ENCODE measurements at places on chromosomes 2 and 18.

- no peak for DNase-seq
Measured at GRCh38 chr2:113795405-113795920, 39.0 kb upstream of the SLC35F5 start.

GRCh38 chr2:51410331-51410730 is 378.4 kb upstream of the NRXN1 start:
- DNase-seq: no peak

- peak; percentile 32 for DNase-seq
Measured at GRCh38 chr2:162123806-162124758, 28.0 kb downstream of the GCG start.

- DNase-seq: peak; percentile 74
Measured at GRCh38 chr2:112483042-112483473, 1.1 kb downstream of the TTL start.

GRCh38 chr2:12712881-12713280 is 3.9 kb upstream of the TRIB2 start:
- DNase-seq: no peak

DNA sequence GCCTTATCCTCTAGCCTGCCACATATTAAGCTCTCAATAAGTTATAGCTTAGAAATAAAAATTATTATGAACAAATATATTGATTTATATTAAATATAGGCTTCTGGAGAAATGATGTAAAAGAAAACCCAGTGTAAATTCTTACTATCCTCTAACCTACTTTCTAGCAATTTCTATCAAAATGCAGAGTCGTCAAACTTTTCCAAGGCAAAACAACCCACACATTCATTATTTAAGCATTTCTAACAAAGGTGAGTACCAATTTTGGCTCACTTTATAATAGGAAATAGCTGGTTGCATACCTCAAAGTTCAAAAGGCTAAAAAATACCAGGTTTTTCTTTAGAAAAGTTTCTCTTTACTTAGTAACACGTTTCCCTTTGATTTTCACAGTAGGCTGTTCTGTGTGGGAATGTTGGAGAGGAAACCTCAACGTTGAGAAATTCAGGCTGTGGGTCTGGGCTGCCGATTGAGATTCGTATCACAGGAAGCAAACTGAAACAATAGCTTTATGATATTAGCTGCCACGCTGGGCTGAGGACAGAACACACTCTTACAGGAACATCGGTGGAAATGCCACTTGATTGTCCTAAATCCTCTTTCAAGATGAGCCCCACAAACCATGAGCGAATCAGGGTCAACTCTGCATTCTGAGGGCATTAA is 53.0 kb downstream of the EPAS1 start:
- DNase-seq: no peak

DNA sequence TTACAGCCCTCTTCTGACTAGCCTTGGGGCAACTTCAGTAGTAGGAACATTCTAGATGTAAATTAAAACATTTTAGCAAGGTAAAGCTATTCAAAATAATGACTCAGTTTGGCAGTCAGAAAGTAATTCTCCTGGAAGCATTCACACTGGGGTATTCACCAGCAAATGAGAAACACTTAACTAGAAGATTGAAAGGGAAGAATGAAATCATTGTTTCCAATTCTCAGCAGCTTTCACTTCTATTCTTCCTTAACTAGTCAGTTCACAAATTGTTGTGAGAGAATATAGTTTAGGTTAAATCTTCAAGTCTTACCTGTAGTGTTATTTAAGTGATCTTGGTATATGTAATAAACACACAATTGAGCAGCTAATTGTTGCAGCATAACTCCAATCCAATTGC is 1135.6 kb upstream of the FAM98A start:
- no peak for DNase-seq

DNA sequence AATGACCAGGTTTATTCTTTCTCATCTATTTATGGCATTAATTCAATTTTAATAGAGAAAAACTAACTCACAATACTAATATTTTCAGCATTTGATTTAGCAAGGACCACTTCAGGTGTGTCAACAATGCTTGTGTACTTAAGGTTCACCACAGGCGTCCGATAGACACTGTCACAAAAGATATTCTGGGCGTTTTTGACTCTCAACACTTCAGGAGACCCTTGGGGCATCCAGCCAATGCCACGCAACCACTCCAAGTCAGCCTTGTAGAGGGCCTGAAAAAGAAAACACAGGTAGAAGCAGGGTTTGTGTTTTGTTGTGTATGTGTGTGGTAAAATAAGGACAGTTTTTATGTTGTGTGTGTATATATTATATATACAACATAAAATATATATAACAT is 158.2 kb downstream of the NEB start:
- no peak for DNase-seq

DNA sequence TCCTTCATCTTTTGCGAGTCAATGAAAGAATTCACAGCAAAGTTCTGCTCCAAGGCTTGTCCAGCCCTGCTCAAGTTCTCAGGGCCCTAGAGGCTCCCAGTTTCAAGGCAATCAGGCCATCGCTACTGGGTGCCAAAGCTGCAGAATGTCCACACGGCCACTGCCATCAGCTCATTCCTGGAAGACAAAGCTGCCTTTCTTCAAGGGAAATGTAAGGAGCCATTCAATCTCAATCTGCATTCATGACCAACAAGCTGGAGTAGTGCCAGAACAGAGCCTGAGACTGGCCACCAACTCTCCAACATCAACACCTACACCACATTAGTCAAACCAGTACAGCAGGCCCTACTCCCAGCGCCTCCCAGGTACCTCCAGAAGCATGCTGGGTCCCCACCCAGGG is 202.2 kb downstream of the TCF4 start:
- DNase-seq: peak; percentile 13

GRCh38 chr2:169254774-169255173 is 107.6 kb downstream of the LRP2 start:
- no peak for DNase-seq

- DNase-seq: no peak
Measured at GRCh38 chr2:112162956-112163355, 24.8 kb downstream of the FBLN7 start.

DNA sequence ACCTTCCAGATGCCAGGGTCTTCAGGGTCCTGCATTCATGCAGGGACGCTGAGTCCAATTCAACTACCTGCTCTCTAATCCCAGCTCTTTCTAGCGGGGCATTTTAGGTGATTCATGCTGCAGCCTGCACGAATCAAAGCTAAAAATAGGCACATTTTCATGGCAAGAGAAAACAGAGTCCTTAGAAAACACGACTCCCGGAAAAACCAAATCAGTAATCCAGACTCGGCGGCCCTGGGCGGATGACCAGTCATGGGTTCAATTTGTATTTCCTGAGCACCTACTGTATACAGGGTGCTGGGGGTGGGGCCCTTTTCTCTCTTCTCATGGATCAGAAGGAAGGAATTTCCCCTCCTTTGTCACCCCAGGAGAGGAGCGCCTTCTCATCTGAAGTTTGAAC is 64.4 kb downstream of the LONRF2 start:
- DNase-seq: peak; percentile 46

DNA sequence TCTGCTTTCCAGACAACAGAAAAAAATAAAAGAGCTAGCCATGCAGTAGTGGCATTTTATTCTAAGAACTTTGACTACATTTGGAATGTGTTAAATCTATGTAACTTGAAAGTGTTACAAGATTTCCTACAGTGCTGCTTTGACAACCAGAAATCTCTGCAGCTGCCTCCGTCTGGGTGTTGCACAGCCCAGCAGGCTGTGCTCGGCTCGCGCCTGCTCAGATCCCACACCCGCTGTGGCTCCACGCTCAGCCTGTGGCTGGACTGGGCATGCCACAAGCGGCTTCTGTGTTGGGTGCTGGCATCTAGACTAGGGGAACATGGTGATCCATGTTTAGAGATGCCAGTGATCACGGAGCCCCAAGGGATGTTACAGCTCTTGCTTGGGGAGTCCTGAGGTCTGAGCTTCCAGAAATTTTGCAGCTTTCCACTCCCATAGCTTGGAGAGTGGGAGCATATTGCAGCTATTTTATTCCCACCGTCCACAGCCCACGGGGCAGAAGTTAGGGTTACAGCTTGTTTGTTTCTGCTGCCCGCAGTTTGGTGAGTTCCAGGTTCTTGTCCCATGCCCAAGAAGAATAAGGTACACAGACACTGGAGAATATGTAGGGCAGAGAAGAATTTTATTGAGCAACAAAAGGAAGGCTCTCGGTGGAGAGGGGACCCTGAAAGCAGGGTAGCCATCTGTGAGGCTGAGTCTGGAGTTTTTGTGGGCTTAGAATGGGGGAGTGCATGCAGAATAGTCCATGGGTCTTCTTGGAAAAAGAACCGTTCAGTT is 44.1 kb downstream of the FAM171B start:
- no peak for DNase-seq

GRCh38 chr2:167783261-167784083 is 463.9 kb downstream of the STK39 start:
- DNase-seq: peak; percentile 60

DNA sequence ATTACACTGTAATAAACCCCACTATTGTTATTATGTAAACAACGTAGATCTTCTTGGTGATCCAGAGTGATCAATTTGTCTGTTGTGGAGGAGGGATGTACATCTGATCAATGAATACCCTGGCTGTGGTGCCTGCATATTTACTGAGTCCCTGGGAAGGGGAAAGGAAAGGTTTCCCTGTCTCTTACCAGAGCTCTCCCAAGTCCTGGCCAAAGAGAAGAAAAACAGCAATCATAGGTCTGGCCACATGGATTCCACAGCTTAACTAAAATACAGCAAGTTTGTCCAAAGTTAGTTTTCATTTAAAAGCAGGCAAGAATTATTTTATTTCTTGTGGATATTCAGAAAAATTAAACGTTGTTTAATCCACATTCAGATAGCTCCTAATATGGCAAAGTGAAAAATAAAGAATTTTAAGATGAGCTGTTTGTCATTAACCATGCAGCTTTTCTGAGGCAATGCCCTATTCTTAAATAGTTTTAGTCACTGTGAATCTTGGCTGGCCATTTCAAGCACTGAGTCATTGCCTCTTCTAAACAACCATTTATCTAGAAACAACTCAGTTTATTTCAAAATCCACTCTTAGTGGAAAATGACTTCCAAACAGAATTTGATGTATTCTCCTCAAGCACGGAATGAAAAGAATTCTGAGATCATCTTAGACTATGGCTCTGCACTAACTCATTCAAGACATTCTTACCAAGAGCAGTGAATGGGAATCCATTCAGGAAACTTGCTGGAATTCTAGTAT is 1004.4 kb upstream of the CDH2 start:
- peak; percentile 38 for DNase-seq

DNA sequence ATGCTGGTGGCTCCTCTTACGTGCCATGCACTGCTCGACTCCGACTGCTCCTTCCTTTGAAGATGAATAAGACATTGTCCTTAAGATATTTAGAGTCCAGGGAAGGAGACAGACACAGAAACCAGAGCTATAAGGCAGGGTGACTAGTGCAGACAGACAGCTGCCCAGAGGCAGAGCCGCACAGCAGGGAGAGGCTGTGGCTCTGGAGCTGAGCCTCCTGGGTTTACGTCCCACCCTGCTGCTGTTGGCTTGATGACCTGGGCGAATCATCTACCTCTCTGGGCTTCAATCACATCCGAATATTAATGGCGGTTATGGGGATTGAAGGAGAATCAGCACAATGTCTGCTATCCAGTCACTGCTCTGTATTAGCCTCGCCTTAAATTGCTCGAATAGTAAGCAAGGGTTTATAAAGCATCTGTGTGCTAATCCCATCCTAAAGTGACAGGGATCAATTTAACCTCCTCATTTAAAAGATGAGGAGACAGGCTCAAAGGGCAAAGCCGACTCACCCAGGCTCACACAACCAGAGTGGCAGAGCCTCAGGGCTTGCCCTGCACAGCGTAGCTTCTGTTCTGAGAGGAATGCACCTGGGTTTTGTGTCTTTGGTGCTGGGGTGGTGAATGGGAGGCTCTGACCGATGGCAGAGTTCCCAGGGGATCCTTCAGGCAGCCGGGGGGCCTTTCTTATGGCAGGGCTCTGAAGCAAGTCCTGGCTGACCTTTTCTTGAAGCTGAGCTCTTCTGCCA is 284.1 kb downstream of the MYCN start:
- no peak for DNase-seq

GRCh38 chr2:124145982-124146381 is 120.9 kb downstream of the CNTNAP5 start:
- no peak for DNase-seq

DNA sequence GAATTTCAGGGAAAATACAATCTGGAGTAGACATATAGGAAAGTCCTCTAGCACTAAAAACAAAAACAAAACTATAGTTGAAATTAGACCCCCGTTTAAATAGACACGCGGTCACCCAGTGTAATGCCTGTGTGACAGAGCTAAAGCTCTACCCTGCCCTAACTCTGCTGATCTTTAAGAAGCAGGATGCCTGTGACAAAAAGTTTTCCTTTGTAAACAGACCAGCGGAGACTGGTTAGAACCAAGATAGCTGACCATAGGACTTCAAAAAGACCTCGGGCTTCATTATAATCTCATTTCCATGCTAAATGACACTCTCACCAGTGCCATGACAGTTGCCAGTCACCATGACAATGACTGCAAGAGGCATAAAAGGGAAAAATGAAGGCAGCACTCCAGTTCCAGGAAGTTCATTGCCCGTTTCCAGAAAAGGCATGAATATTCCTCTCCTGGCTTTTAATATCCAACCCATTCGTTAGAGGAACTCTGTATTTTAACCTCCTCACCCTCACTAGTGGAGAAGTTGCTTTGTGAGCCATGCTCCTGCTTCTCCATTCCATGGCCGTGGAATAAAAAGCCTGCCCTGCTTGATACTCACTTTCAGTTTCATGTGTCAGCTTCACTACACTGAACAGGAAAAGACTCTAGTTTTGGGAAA is 157.2 kb upstream of the COPS8 start:
- no peak for DNase-seq

DNA sequence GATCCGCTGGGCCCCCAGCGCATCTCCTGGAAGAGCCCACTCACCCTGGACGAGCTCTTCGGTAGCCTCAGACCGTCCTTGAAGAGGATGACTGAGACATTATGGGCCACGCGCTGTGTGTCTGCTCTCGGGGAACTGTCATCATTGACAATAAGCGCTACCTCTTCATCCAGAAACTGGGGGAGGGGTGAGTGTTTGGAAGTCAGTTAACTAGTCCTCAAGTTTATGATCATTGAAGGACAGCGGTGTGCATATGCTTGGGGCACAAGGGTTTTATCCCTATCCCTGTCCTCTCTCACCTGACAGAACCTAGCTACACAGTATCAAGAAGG is 586 bp downstream of the STK16 start:
- DNase-seq: no peak

GRCh38 chr2:230172852-230173251 is 46.9 kb downstream of the SP110 start:
- no peak for DNase-seq

DNA sequence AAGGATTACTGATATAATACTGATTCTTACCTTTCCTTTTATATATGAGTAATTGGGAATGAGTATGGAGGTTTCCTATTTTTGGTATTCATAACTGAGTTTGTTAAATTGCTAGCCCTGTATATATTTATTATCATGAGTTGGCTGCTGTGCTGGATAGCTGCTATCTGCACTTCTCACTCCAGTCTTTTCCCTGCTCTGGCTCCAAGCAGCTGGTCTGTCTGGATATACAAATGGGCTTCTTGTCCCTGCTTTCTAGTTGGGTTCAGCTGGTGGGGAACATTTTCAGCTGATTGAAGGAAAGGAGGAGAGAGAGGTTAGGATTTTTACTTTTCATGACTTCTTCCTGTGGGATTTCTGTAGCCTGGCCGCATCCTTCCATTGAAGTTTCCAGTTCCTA is 41.2 kb downstream of the AGFG1 start:
- DNase-seq: no peak

Data from HT1080 (cell line).